ENCODE measurements at places on chromosomes 7 and 10. TPM values are rescaled to one million over a fixed set of nuclear protein-coding genes. Genes with fewer than 3 reads are reported as not detected.

The PLXNA4 gene
- 1.6 TPM for polyA plus RNA-seq

The TMEM209 gene
- polyA plus RNA-seq = 7.6 TPM

The SLC18A3 gene
- polyA plus RNA-seq = 0.02 TPM

The MPP7 gene
- polyA plus RNA-seq = 3.4 TPM

The ZNF467 gene
- 6.2 TPM for polyA plus RNA-seq

The ASAH2B gene
- polyA plus RNA-seq = 3.1 TPM

The HTR5A gene
- polyA plus RNA-seq = not detected

The CALN1 gene
- polyA plus RNA-seq = not detected

Measured in adipose tissue (tissue), 3 donors.